ENCODE measurements at places on chromosomes 3 and 15.
A peak's percentile ranks its signal among the peaks of the same experiment; 100 is the strongest.

- no peak for DNase-seq
These were observed 87.7 kb downstream of the VGLL4 start for GRCh38 chr3:11555881-11556633.

DNA sequence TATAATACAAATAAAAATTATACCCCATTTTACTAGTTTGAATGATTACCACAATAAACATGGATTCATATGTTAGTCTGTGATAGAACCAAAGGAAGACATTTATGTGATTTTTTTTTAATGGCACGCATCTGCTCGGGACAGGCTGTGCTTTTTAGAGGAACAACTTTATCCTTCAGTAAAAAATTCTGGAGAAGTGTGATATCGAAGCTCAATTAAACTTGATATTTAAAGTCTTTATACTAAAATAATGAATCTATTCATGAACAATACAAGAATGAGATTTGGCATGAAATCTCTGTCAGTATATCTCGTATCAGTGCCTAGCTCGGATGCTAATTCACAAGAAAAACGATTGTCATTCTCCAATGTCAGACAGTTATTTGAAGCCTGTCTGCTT is 230.8 kb upstream of the ZNF717 start:
- no peak for DNase-seq

DNA sequence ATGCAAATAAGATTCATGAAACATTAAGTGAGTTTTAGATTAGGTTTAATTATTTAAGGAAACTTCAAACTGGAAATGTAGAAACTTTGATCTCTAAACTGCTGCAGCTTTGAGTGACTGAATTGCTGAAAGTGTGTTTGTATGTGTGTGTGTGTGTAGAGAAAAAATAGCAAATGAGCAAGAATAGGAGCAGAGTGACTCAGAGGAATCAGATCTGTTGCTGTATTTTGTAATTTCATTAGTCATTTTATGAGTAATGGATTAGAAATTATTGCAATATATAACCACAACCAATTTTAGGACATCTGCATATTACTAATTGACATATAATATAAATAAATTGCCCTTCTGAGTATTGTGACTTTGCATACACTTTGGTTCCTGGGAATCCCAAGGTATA is 52.8 kb upstream of the SLC9A9 start:
- DNase-seq: peak; percentile 41

- no peak for DNase-seq
These were observed 843.6 kb upstream of the ALCAM start for GRCh38 chr3:104523136-104523535.

GRCh38 chr15:42092398-42093318 is 1.7 kb downstream of the PLA2G4D start:
- no peak for DNase-seq

DNA sequence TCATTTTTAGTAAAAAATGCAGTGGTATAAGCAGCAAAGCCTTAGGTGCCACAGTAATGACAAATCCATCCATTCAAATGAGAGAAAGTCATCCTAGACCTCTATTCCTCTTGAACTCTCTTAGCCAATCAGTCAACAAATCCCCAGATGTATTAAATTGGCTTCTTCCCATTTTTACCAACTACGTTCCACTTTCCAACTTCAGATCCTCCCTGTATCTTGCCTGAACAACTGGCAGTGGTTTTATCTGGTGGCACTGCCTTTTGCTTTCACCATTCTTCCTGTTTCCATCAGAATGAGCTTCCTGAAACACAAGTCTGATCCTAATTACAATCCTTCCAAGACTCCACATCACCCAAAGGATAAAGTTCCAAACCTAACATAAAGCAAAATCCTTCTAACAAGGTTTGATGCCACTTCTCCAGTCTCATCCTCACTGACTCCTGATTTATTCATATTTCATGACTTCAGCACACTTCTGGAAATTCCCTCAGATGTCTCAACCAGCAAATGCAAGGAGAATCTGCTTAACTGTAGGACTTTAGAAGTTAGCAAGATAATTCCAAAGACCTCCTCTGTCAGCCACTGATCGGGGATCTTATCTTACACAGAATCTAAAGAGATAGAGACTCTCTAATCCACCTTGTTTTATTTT is 69.8 kb upstream of the SLC4A7 start:
- DNase-seq: no peak

DNA sequence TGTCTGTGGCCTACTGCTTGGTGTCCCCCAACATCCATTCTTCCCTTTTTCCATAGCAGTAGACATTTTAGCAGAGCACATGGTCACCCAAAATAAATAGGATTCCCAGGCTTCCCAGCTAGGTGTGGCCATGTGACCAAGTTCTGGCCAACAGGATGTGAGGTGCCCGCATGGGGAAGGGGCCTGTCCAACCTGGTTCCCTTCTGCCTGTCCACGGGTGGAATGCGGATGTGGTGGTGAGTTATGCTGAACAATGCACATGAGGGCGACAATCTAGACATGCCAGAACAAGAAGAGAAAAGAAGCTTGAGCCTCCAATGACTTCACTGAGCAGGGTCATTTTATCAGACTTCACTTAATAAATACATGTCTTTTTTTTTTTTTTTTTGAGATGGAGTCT is 77.6 kb upstream of the DLG1 start:
- DNase-seq: no peak

DNA sequence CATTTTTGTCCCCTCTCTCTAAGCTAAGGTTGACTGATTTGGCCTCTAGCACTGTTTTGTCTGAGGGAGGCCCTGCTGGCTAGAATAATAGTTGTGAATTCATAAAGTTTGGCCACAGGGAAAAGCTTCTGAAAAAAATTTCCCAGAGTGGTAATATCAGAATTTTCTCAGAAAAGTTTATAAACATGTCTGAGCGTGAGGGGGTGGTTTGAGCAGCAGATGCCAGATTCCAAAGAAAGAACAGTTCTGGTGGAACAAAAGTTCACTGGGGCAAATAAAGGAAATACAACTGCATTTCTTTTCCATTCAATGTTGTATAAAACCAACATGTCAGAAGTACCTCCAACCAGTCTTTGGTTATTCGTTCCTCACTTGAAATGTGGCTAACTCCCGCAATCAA is 61.2 kb downstream of the CLDN1 start:
- DNase-seq: no peak

DNA sequence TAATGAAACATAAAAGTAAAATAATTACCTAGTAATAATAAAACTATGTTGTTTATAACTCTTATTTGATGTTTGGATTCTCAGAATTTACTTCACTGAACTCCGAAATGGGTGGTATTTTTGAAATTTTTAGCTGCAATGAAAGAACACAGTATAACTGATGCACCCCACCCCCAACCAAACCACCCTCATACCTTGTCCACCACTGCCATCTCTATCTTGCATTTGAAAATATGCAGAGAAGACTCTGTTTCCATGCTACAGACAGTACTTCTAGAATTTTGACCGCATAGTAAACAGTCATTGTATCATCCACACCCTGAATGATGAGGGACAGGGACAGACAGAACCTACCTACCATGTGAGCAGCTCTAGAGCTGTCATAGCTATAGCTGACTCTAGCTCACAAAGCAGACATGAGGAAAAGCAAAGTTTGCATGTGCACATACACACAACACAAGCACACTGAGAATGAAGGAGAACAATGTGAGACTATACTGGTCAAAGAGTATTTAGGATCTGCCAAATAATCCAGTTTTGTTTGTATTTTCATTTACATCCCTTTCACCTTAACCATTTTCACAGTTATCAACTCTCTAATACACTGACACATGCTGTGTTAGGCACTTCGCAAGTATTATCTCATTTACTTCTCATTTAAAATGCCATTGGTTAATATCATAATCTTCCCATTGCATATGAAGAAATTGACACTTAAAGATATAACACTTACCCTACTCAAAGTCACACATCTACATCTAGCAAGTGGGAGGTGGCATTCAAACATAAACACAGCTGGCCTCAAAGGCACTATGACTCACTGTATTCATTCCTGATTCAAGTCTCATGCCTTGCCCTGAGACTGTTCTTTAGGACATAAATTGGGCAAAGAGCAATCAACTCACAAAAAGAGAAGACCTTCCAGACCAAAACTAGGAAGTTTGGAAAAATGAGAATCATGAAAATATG is 1014.7 kb upstream of the CFAP20DC start:
- peak; percentile 64 for DNase-seq

GRCh38 chr3:16059081-16059537 is 115.4 kb upstream of the GALNT15 start:
- DNase-seq: no peak

- DNase-seq: no peak
These were observed 43.4 kb downstream of the FAM174B start for GRCh38 chr15:92611995-92612745.

DNA sequence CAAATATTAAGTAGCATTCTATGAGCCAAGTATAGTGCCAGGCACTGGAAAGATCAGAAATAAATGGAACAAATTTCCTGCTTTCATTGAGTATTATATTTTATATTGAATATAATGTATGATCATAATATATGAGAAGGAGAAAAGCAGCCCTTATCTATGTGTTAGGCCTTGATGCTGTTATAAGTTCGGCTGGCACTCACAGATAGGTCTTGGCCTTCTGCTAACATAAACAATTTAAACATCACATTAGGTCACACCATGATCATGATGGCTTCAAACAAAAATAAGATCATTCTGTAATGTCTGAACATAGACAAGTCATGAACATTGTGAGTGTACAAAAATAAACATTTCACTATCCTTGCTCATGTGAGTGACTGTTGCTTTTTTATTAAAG is 584.0 kb upstream of the ZNF385D start:
- DNase-seq: no peak

DNA sequence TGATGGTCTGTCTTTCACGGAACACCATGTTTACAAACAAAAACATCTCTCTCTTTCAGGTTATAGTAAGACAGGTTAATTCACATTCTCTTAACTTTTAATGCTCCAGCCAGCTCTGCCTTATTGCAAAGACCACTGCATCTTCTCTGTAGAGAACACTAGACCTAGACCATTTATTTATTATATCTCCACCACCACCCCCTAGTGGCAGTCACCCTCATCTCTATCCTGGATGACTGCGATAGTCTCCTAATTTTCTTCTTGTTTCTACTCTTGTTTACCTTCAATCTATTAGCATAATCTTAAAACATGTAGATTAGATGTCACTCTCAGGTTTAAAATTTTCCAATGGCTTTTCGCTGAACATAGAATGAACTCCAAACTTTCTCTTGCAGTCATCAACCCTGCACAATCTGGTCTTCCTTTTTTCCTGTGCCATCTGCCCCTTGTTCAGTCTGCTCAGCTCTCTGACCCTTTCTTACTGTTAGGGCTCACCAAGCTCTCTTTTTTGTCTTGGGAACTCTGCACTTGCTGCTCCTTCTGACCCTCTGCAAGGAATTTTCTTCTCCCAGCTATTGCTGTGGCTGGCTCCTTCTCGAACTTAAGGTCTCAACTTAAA is 155.6 kb downstream of the SQOR start:
- no peak for DNase-seq

DNA sequence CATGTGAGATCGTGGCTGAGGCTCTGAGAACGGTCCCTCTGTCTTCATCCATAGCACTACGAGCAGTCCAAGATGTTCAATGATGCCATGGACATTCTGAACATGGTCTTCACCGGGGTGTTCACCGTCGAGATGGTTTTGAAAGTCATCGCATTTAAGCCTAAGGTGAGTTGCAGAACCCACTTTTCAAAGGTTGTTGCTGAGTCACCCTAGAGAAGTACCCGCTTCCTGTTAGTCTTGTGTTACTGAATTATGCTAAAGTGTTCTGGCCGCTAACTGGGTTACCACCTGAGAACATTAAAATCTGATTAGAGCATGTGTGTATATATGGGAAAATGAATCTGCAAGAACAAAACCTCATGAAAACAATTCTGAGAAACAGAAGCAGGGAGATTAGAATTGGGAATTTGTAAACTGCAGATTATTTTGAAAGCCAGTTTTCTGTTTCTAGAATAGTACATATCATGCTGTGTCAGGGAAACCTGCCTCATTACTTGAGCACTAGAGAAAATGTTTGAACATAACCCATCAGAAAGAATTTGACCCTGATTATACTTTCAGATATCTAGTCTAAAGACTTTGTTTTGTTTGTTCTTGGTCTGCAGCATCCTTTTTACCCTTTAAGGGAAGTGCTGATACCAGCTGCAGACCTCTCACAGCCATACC is 92.6 kb downstream of the CHDH start:
- no peak for DNase-seq

DNA sequence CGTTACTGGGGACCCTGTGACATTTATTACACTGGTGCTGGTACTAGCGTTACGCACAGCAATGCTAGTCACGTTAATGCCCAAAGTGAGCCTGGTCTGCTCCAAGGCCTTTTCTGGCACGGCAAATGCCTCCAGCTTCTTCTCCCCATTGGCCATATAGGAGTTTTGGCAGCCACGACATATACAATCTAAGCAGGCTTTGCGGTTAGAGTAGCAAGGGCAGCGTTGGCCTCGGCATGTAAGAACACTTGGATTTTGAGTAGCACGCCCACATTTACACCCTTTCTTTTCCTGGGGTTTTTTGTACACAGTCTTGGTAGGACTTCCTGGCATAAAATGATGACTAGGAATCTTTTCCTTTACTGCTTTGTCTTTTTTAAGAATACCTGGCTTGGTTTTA is 44.9 kb downstream of the MSL2 start:
- no peak for DNase-seq
